CD4-positive, alpha-beta T cell treated with Interleukin-15 for 1 hour (primary cell): ENCODE measurements at places on chromosomes 2 and 18.

DNA sequence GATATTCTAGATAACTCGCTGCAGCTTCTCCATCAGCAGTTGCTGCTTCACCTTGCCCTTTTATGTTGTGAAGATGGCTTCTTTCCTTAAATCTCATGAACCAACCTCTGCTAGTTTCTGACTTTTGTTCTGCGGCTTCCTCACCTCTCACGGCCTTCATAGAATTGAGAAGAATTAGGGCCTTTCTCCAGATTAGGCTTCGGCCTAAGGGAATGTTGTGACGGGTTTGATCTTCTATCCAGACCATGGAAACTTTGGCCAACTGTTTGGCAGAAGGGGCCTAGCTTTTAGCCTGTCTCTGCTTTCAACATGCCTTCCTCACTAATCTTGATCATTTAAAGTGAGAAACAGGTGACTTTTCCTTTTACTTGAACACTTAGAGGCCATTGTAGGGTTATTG, 199.9 kb downstream of the CYP26B1 start:
- no peak for DNase-seq

DNA sequence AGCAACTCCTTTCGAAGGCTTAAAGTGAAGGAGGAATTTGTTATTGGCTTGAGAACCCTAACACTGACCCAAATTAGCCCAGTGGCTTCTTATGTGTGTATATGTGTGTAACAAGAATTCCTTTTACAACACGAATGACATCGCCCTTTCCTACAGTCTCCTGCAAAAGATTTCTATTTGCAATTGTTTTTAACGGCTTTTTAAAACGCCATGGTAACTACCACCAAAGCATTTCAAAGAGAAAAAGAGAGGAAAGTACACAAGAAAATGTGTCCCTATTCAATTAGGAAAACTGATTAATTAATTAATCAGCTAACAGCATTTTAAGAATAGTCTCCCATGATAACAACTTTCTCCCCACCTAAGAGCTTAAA, 58.1 kb downstream of the PAX3 start:
- DNase-seq = no peak

- DNase-seq = no peak
Observed at GRCh38 chr2:84882775-84883550, 2.1 kb upstream of the TRABD2A start.

DNA sequence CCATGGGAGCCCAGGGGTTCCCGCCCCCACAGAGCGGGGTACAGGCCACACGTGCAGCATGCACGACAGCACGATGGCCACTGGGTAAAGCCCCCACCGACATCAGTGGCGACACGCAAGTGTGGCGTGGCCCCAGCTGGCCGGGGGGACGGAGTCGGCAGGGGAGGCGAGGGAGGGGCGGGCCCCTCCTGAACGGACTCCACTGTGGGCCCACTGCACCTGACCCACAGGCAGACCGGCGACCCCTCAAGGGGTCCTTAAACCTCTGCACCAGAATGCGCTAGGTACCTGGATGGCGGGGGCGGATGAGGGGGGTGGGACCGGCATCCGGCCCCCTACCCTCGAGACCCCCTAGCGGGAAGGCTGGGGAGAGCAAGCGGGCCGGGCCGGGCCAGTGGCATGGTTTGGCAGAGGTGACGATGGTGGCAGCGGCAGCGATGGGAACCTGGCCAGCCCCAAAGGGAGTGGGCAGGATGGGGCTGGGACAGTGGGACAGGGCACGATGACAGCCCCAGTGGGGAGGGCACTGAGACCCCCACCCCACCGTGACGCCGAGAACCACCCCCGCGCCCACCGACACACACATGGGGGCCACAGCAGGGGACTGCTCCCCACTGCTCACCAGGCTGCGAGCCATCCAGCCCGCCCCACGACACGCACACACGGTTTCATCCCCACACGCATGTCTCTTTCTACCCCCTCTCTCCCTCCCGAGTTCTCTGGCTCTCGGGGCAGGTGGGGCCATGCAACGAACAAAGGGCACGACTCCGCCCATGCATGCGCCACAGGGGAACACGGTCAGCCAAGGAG, 91.9 kb upstream of the ANKRD30BL start:
- DNase-seq = no peak

GRCh38 chr2:61726456-61727209, 127.2 kb downstream of the FAM161A start:
- no peak for DNase-seq

DNA sequence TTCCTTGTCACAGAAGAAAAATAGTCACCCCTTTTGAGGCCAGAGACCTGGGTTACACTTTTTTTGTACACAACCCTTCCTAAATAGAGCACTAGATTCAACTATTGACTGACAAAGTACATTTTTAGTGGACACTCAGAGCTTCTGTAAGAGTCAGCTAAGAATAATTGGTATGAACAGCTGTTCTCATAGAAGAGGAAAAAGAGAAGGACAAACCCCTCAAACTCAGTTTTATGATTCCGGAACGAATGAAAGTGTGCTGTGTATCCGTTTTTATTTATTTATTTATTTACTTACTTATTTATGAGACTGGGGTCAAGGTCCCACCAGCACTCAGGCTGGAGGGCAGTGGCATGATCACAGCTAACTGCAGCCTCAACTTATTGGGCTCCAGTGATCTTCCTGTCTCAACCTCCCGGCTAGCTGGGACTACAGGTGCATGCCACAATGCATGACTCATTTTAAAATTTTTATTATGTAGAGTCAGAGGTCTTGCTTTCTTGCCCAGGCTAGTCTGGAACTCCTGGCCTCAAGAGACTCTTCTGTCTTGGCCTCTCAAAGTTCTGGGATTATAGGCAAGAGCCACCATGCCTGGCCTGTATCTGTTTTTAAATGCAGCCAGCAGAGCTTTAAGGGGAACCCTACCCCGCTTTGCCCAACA, 36.0 kb upstream of the FZD5 start:
- no peak for DNase-seq

GRCh38 chr2:49240608-49241007, 86.3 kb upstream of the FSHR start:
- no peak for DNase-seq

DNA sequence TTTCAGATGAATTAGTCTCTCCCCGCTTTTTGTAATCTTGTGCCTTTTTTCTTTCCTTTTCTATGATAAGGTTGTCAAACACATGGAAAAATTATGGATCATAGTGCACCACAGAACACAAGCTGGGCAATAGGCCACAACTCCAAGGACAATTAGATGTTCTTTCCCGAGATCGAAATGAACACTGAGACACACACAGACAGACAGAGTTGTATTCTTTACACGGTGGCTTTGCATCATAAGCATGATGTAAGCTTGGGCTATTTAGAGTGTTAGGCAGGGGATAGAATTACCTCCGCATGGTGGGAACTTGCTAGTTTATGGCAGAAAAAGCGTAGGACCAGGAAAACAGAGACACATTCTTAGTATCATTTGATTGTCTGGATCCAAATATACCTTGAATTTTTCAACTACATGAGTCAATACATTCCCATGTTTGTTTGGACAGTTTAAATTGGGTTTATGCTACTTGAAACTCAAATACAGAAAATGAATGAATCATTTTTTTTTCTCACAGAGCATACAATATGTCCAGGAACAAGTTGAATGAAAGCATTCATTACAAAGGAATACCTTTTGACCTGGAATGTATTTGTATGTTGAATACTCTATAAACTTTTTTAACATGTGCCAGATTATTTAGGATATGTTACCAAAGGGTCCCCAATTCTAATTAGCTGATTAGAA, 1611.5 kb upstream of the TMEFF2 start:
- DNase-seq = no peak

- DNase-seq = no peak
Observed at GRCh38 chr2:145007093-145007959, 487.4 kb upstream of the ZEB2 start.

DNA sequence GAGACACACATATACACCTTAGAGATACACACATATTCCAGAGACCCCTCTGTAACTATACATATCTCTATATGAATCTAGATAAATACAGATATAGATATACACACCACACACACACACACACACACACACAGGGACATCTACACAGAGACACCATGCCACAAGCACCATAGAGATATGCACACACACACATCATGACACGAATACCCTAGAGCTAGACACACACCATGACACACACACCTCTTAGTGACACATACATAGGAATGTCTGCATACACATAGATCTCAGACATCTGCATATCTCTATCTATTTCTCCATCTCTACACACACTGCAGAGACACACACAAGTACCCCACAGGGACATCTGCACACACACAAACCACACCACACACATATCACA, 270.0 kb downstream of the CYRIA start:
- DNase-seq = no peak
